ENCODE measurements at places on chromosomes 13 and 19.

DNA sequence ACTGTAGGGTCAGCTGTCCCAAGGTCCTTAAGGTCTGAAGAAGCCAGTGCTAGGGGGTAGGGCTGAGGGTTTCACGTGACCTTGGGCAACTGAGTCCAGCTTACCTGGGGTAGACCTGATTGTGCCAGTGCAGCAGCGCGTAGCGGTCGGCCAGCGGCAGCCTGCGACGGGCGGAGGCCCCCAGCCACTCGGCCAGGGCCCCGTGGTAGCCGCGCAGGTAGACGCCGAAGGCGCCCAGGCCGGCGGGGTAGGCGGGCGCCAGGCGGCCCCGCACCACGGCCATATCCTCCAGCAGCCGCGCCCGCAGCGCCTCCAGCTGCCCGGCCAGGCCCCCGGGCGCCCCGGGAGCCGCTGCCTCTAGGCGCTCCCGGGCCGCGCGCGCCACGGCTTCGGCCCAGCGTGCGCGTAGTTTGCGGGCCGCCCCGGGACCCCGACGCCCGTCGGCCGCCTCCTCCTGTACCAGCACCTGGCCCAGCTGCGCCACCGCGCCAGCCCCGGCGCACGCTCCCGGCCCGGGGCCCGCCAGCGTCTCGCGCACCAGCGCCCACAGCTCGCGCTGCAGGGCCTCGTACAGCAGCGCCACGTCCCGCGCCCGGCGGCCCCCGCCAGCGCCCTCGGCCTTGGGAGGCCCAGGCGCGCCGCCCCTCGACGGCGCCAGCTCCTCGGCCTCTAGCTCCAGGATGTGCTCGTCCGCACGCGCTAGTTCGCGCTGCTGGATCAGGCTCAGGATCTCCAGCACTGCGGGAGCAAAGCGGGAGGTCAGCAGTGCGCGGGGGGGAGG, 10.9 kb downstream of the EXOC3L2 start:
- DNase-seq, result no peak

GRCh38 chr19:47719047-47719859, 6.0 kb downstream of the EHD2 start:
- DNase-seq, result peak; percentile 68

DNA sequence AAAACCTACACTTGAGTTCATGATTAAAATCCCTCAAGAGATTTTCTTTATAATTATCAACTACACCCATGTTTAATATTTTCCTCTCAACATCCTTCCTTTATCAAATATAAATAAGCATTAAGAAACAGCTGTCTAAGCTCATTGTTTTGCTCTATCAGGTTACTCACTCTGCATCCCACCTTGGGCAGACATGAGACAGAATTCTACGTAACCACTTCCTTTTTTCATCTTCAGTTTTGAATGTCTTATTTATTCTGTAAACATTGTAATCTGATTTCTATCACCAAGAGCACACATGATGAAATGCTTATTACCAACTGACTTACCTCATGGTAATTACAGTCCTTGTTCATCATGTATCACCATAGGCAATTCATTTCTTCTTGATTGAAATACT, 1256.6 kb upstream of the ATXN8OS start:
- no peak for DNase-seq

- DNase-seq, result no peak
These were observed 6.2 kb upstream of the USP12 start for GRCh38 chr13:27177852-27178251.

DNA sequence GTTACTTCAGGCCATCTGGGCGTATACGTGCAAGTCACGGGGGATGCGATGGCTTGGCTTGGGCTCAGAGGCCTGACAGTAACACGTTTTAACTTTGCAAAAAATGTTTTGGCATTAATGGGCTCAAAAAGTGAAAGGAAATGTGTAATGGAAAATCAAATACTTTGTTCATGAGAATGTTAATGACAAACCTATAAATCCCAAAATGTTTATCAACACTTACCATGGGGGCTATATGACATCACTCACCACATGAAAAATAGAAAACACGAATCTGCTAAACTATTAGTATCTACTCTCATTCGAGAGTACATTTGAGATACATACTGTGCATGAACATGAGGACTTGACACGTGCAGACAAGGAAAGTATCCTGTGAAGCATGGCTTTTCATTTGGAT, 91.7 kb downstream of the FAM216B start:
- DNase-seq, result no peak

- DNase-seq, result no peak
These were observed 78.6 kb upstream of the TEX29 start for GRCh38 chr13:111241862-111242261.

DNA sequence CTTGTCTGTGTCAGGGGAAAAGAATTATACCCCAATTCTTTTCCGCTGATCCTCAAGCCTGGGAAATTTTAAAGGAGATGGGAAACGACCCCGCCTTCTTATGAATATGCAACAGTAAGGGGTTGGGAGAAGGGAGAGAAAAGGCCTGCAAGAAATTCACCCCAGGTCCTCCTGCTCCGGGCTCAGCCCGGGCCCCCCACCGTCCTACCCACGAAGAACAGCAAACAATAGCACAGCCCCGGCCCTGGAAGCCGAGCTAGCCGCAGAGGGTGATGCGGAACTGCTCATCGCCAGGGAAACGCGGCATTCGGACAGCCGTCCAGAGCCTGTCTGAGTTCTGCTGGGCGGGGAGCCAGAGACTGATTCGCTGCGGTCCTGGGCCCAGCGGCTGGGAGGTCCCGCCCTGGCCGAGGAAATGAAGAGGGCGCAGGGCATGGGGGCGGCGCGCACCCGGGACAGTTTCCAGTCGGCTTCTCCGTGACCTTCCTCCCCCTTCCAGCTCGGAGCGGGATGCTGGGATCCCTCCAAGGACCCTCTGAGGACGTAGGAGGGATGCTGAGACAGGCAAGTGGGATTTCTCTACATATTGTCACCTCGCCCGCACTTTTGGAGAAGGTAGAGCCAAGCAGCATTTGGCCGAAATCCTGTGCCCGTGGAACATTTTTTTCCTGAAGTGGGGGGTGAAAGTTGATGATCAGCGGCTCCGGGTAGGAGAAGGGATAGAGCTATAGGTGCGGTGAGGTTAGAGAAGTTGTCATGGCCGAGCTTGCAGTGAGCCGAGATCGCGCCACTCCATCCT, 82.3 kb upstream of the C1QTNF9B start:
- peak; percentile 44 for DNase-seq

GRCh38 chr19:16814526-16815100, 14.6 kb upstream of the SIN3B start:
- no peak for DNase-seq

DNA sequence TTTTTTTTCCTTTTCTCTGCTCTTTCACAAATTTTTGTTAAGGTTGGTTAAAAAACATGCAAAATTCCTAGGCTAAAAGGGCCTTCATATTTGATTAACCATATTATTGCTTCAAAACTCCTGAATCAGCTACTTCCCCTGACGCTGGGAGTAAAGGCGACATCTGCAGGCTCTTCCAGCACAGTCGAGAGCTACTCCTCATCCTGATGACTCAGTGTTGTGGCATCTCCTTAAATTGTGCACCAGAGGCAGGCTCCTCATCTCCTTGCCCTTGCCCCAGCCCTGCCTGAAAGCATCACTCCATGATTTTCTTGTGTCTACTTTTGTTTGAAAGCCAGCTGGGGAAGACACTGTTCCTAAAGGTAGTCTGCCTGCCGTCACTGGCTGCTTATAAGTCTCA, 24.5 kb upstream of the SOX1 start:
- no peak for DNase-seq

GRCh38 chr19:30244533-30244932, 127.7 kb upstream of the ZNF536 start:
- no peak for DNase-seq

DNA sequence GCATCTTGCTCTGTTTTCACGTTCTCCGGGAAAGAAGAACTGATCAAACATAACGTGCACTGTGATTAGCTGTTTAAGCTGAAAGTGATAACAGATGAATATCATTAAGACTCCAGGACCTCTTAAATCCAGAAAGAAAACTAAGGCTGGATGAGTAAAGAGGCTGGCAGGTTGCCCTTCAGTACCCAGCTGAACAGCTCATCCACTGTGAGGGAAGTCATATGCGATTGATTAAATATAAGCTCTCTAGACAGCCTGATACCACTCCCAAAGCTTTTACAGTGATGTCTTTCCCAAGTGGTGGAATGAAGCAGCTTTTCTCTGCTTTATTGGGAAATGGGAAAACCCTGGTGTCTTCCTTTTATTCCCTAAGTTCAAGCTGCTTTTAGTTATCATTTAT, 116.9 kb downstream of the EFNB2 start:
- no peak for DNase-seq

DNA sequence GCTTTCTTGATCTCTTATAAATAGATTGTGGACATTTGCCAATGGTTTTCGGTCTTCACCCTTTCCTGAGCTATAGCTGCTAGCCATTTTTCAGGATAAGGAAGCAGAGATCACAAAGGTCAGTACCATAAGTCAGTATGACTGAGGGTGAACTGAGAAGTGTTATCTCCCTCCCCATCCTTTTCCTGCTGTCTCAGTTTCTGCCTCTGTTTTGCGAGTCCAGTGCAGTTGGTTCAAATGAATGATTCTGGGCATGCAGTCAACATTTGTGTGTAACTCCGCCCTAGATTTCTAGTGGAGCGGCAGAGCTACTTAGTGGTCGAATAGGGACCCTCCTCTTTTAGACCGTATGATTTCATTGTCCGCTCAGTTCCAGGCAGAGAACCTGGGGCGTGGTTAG, 460.8 kb upstream of the ARGLU1 start:
- no peak for DNase-seq

GRCh38 chr13:20489185-20489820, 36.4 kb downstream of the CRYL1 start:
- no peak for DNase-seq

DNA sequence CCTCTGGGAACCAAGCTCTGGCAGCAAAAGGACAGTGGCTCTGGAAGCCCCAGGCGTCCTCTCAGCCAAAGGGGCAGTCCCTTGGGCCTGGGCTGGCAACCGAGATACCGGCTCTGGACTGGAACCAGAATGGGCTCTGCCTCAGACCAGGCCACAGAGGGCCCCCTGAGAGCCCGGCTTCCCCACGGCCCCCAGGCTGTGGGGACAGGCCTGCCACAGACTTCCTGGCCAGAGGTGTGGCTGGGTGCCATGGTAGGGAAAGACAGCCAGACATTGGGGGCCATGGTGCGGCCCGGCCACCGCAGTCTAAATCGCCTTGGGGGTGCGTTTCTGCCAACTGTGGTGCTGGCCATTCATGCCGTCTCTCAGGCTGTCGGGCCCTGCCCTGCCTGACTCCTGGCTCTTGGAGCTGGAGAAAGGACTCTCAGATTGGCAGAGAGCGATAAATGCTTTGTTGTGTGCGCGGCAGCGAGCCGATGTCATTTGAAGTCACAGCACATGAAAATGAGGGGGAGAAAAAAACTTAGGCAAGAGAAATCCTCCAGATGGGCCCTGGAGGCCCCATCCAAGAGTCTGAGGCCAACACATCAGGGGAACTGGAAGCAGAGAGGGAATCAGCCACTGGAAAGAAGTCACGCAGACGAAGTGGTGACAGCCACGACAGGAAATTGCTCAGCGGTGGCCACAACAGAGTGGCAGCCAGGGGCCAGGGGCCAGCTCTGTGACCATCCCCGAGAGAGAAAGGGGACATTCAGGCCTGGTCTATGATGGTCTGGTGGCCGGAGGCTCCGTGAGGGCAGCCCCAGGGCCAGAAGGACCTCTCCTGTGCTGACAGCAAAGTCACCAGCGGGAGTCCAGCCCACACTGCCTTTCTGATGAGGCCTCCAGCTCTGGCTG, 26.5 kb downstream of the SH3GL1 start:
- no peak for DNase-seq

DNA sequence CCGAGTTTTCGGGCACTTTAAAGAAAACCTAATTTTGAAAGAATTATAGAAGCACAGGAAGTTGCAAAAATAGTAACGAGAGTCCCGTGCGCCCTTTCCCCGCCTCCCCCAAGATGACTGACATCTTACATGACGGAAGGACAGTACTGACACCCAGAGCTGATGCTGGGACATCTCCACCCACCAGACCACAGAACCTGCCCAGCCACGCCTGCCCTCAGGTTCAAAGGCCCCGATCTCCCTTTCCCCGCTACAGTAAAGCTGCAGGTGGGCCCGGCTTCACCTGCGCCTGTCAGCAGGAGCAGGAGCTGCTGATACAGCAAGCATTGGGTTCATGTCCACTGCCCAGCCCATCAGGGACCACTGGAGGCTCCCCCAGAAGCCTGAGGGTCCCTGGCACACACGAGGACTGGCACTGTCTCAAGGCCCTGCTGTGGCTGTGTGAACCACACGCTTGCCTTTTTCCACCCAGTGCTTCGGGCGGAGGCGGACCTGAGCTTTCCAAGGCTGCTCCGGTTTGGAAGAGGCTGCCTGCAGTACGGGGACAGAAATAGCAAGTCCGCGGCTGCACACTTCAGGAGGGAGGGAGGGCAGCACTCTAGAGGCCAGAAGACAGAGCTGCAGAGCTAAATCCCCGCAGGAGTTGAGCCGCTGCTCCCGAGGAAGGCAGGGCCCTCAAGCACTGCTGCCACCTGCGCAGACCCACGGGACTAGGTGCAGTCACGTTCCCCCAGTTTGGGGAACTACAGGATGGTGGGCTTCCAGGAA, 8.7 kb downstream of the MAP2K2 start:
- DNase-seq, result no peak

- no peak for DNase-seq
These were observed 43.2 kb downstream of the RGCC start for GRCh38 chr13:41500511-41500910.

GRCh38 chr13:83162493-83162892, 719.8 kb downstream of the SLITRK1 start:
- no peak for DNase-seq

GRCh38 chr13:101209206-101209893, 207.0 kb downstream of the NALCN start:
- DNase-seq, result no peak

DNA sequence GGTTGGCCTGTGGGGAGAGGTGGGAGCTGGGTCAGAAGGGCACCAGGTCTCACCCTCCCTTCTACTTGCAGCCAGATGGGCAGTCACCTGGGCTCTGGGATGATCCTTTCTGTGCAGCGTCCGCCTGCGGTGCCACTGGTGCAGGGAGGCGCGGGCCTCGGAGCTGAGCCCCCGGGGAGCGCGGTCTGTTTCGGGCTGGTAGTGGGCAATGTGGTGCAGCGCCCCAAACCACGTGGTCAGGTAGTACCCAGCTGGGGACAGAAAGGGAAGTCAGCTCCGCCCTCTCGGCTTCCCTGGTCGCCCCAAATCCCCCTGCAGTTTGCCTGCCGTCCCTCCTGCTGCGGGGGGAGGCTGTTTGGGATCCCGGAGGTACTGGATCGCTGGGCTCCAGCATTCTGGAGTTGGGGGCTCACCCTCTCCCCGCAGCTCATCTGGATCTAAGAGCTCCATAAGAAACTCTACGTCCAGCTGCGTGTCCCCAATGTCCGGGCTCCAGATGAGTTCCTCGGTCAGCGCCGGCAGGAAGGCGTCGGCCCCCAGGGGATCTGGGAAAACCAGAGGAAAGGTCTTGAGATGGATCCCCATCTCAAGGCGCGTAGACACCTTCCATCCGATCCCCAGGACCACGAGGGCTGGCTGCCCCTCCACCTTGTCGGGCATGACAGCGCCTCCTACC, 8.8 kb downstream of the RINL start:
- DNase-seq, result no peak

GRCh38 chr13:112347986-112348385, 28.2 kb upstream of the SPACA7 start:
- no peak for DNase-seq

GRCh38 chr19:49872245-49873128, 4.7 kb downstream of the AKT1S1 start:
- DNase-seq, result no peak

Data from GOT3 (cell line).